ENCODE measurements at places on chromosomes 16 and 17.
A peak's percentile ranks its signal among the peaks of the same experiment; 100 is the strongest.

DNA sequence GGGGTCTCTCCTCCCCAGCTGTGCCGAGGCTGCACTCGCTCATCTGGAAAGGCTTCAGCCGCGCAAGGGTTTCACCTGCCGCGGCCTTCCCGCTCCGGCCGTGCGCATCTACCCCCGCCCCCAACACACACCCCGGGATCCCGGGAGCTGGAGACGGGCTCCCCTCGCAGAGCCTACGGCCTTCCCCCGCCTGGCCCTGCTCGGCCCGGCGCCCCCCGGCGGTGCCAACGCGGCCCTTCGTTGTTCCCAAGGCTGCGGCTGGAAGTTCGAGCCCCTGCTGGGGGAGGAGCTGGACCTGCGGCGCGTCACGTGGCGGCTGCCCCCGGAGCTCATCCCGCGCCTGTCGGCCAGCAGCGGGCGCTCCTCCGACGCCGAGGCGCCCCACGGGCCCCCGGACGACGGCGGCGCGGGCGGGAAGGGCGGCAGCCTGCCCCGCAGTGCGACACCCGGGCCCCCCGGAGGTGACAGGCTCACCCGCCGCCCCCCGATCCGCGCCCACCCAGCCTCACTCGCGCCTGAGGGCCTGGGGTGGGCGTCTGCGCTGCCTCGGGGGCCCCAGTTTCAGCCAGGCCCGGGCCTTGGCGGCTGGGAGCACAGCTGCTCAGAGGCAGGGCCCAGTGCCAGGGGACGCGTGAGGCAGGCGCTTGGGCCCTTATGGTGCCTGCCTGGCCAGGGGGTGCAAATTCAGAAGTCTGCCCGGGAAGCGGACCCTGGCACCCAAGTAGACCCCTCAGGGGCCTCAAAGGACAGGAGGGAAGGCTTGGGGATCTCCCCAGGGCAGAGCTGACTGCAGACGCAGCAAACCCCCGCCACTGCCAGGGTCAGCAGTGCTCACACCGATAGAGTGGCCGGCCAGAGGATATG is 11.2 kb downstream of the GALK1 start:
- DNase-seq: peak; percentile 75

DNA sequence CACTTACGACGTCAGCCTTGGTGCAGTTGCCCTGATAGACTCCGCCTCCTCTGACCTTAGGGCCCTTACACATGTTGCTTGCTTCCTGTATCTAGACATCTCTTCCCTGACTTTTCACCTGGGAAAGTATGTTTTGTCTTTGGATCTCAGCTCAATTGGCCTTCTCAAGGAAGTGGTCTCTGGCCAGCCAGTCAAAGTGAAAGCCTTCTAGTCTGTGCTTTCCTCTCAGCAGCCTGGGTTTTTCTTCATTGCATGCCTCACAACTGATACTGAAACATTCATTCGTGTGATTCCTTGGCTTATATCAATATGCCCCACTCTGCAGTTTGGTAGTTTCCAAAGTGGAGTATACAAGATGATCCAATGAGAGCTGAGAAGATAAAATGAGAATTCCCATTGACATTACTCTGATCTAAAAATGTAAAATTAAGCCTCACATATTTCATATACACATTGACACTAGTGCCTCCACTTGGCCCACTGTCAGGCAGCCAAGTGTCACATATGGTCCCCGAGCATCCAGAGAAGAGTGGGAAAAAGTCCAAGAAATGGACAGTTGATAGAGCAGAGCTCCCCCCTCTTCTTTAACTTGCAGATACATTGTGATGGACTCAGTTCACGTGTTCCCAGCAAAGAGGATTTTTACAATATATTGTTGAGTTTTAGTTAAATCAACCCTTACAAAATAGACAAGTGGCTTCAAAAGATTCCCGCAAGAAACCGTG is 371.2 kb upstream of the ASIC2 start:
- no peak for DNase-seq

DNA sequence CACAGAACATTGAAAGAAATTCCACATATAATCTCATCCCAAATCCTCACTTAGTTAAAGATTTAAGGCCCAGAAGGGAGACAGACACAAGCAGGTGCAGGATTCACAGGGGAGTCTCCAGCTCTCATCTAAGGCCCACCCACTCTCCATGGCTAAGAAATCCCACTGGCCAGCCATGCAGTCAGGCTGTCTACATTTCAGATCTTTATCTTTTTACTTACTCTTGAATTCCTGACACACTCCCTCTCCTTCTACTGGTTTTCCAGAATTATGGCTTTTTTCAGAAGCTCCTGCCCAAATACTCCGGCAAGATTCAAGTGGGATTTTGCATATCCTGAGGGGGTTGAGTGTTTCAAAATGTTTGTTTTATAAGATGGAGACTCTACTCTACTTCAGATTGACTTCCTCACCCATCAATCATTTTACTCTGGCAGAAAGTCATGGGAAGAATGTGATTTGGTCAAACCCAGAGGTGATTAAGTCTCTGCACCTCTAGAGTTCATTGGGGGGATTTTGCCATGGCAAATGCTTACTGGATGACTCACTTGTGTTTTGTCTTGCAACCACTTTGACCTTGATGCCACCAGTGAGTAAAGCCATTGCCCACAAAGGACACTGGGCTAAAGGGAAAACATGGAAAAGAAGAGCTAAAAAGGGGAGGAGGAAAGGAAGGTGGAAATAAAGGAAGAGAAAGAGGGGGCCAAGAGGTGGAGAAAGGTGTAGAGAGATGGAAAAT is 688.8 kb upstream of the SALL1 start:
- DNase-seq: no peak

DNA sequence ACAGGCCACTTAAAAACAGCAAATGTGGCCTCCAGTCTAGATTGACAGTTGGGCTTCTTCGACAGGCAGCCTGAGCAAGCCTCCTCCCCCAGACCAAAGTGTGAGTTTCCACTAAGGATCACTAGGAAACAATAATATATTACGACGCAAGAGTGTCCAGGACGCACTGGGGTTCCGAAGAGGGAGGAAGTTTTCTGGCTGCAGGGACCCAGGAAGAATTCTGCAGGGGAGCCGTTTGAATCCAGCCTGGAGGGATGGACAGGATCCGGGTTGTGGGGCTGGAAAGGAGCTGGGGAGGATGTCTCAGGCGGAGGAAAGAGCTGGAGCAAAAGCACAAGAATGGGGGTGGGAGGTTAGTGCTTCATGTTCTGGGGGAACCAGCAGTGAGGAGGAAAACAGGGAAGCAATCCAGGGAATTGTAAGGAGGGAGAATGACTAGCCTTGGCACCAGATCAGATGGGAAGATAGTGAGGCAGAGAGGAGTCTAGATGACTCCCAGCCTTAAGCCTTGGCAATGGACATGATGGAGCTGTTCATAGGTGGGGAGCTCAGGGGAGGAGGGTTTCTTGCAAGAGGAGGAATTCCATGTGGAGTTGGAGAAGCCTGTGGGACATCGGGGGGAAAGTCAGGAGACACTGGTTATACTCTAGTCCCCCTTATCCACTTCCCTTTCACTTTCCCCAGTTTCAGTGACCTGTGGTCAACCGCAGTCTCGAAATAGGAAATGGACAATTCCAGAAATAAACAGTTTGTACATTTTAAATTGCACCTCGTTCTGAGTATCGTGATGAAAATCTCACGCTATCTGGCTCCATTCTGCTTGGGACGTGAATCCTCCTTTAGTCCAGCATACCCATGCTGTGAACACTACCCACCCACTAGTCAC is 26.6 kb downstream of the NGFR start:
- no peak for DNase-seq

GRCh38 chr17:59790910-59791309 is 83.5 kb downstream of the VMP1 start:
- DNase-seq: no peak

DNA sequence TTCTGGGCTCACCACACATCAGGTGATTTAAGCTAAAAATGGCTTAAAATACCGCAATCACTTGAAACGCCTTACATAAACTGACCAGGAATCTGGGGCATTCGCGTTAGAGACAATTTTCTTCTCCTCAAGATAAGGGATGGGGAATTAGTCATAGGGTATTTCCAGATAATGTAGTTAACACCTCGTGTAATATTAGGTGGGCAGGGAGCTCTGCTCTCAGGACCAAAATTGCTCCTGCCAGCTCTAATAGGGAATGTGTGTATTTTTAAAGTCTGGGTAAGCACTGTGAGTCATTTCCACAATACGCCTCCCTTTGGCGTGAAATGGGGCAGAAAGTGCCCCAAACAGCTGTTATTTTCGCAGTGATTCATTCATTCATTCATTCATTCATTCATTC is 408.6 kb downstream of the MAF start:
- DNase-seq: no peak

- DNase-seq: no peak
These were observed 42.3 kb downstream of the WSB1 start for GRCh38 chr17:27336184-27336583.

DNA sequence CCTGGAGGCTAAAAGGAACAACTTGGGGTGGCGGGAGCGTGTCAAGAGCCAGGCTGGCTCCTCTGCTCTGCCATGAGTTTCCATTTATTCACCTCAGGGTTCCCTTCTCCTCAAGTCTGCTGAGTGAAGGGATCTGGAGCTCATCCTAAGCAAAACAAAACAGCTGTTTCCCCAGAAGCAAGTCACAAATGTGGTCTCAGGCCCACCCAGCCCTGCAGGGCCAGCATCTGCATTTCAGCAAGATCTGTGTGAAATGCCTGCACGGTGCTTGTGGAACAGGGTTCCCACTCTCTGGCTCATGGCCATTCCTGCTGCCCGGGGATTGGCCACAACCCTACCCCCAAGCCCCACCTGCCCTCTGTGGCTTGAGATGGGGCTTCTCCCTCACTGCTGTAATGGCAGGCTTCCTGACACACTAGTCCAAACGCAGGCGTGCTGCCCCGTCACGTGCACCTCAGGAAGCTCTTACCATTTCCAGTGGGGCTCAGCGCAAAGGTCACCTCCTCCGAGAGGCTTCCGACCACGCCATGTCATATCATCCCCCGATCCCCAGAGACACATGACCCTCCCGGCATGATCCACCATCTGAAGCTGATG is 2.3 kb downstream of the SLC38A8 start:
- no peak for DNase-seq

DNA sequence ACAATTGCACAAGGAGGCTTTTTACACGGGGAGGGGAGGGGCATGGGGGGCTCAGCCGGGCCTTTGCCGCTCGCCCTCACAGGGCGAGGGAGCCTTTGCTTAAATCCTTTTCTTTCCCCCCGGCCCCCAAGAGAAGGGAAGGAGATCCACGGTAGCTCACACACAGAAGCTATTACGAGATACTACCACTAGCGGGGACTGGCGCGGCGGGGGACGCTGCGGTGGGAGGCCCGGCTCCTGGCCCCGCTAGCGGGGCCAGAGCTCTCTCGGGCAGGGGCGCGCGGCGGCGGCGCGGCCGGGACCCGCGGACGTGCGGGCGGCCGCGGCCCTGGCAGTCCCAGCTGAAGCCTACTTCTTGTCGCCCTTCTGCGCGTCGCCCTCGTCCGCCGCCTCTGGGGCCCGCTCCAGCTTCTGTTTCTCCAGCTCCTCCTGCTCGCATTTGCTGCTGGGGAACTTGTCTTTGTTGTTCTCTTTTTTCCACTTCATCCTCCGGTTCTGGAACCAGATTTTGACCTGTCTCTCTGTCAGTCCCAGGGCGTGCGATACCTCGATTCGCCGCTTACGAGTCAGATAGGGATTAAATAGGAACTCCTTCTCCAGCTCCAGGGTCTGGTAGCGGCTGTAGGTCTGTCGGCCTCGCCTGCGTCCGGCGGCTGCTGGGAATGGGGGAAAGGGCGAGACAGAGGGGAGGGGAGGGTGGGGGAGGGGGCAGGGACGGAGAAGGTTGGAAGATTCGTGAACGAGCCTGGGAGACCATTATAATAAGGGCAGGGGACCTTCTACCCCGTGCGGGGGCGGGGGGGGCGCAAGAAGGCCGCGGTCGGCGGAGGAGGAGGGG is 2.0 kb downstream of the HOXB8 start:
- peak; percentile 58 for DNase-seq

DNA sequence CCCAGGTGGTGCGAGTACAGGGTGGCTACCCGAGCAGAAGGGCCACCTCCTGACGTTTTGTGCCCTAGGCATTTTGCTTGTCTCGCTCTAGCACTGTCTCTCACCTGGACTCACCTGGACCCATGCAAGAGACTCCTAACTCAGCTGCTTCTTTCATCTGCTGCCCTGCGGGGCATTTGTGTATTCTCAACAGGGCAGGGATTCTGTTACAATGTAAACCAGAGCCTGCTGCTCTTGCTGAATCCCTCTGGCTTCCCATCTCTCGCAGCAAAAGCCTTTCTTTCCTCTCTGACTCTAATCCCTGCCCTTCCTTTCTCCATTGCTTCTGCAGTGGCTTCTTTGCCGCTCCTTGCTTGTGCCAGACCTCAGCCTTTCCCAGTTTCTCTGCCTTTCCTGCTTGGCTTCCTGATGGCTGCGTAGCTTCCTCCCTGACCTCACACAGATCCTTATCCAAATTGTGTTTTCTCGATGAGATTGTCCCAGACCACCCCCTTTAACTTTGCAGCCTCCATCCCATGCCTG is 10.2 kb downstream of the ARSG start:
- DNase-seq: no peak

GRCh38 chr16:22927306-22927705 is 113.3 kb downstream of the HS3ST2 start:
- no peak for DNase-seq
